ENCODE measurements at places on chromosomes 6 and 20.

GRCh38 chr20:52943185-52943841 lies 28.8 kb upstream of the TSHZ2 start:
- DNase-seq: no peak

DNA sequence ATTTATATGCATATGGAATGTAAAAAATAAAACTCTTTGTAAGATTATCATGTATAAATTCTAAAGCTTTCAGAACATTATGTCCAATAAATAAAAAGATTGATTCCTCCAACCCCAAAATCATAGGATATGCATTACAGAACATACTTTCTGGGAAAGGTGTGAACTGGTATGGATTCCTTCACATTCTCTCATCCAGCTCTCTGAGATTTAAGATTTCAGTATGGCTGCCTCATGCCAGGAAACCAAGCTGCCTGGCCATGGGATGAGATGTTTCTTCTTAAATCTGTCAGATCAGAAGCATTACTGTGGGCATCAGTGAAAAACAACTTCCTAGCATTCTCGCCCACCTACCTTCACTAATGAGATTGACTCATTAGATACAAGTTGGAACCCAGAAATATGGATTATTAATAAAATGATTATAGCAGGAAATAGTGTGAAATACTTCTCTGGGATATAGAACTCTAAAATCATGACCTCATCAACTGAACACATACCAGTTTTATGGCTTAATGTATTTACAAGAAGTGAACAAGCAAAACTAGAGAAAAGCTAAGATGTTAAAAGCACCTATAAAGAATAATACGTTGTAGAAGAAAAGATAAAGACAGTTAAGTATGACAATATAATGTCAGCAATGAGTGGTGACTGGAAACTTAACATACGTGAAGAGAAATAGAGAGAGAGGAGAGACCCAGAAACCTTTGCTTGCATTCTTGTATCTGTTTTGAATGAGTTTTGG lies 171.6 kb upstream of the PHACTR1 start:
- no peak for DNase-seq

DNA sequence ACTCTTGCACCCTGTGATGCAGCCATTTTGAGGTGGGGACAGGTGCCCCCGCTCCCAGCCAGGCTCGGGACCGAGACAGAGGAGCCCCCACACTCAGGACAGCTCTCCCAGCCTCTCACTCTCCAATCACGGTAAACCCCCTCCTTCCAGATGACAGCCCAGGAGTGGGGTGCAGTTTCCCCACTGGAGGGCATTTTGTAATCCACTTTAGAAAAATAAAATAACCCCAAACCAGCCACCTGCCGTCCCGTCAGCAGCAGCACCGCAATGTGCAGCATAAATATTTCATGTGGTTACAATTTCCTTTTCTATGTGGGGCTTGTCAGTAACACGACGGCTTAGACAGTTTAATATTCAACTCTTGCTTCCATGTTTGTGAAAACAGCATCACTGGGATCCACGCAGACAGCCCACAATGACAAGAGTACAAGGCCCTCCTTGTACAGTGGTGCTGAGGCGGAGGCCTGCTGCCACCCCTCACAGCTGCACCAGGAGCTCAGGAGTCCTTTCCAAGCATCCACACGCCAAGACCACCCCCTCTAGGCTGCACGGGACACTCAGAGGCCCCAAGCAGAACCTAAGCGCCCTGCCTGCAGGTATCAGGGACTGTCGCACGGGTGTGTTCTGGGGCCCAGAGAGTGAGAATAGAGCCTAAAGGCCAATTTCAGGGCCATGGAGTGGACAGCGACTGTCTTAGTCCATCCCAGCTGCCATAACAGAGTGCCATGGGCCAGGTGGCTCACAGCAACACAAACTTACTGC lies 116.7 kb downstream of the JPH2 start:
- peak; percentile 58 for DNase-seq

GRCh38 chr20:3405139-3405538 lies 2.3 kb downstream of the DNAAF9 start:
- no peak for DNase-seq

- DNase-seq: no peak
Measured at GRCh38 chr6:81204731-81205130, 547.8 kb downstream of the TENT5A start.

DNA sequence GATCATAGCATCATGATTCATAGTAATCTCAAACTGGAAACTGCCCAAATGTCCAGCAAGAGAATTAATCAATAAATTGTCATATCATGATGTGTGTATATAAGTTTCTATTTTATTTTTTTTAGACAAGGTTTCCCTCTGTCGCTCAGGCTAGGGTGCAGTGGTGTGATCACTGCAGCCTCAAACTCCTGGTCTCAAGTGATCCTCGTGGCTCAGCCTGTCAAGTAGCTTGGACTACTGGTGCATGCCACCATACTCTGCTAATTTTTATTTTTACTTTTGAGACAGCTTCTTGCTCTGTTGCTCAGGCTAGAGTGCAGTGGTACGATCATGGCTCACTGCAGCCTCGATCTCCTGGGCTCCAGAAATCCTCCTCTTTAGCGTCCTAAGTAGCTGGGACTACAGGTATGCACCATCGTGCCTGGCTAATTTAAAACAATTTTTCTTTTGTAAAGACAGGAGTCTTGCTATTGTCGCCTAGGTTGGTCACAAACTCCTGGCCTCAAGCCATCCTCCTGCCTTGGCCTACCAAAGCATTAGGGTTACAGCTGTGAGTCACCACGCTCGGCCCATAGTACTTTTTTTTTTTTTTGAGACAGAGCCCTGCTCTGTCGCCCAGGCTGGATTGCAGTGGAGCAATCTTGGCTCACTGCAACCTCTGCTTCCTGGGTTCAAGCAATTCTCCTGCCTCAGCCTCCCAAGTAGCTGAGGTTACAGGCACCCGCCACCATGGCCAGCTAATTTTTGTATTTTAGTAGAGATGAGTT lies 8.7 kb upstream of the ATRN start:
- DNase-seq: no peak

DNA sequence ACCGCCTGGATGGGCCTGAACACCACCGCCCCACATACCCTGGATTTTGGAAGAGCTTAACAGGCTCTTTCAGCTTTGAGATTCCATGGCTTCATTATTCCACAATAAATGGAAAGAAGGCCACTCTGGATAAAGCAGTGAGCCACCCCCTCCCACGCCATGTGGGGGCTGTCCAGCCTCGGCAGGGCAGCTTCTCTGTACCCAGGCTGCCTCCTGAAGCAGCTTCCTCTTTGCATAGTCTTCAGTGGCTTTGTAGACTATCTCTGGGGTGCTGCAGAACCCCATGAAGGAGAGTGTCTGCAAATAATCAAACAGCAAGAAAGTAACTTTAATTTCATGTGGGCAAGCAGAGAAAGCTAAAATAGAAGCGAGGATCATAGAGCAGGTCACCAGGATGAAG lies 96.6 kb upstream of the NXT1 start:
- DNase-seq: peak; percentile 22

- no peak for DNase-seq
Measured at GRCh38 chr20:4195499-4195898, 180.1 kb upstream of the RNF24 start.

- DNase-seq: no peak
Measured at GRCh38 chr6:130888246-130888645, 61.0 kb downstream of the SMLR1 start.

DNA sequence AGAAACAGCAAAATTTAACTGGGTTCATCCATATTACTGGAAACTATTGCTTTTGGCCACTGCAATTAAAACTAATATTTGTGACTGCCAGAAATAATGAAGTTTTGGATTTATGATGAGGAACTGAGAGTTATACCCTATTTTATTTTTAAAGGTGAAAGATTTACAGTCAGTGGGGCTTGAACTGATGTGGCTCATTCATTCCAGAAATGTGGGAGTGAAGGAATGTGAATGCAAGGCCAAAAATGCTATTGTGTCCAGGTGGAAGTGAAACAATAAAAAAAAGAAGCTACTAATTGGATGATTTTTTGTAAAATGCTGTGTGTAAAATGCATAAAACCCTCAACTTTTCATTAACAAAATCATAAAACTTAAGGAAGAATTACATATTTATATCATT lies 491.9 kb downstream of the COL12A1 start:
- DNase-seq: no peak

GRCh38 chr20:22802296-22802695 lies 217.9 kb upstream of the FOXA2 start:
- no peak for DNase-seq

GRCh38 chr6:91864911-91865310 lies 1278.0 kb upstream of the MAP3K7 start:
- DNase-seq: no peak

DNA sequence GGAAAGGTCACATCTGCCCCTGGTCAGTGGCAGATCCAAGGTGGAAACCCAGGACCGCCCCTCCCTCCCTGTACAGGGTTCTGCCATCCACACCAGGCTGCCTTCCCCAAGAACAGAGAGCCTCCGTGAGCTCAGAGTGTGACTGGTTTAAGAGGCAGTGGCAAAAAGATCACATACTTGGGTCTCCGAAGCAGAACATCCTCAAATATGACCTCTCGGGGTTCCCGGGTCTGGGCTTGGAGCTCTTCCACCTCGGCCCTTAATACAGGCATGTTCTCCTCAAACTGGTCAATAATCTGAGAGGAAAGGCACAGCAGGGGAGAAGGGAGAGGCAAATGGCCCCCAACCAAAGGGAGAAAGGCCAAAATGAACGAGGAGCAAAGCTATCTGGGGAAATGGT lies 14.8 kb downstream of the C20orf96 start:
- peak; percentile 81 for DNase-seq
